ENCODE measurements at places on chromosomes 2 and 18.

DNA sequence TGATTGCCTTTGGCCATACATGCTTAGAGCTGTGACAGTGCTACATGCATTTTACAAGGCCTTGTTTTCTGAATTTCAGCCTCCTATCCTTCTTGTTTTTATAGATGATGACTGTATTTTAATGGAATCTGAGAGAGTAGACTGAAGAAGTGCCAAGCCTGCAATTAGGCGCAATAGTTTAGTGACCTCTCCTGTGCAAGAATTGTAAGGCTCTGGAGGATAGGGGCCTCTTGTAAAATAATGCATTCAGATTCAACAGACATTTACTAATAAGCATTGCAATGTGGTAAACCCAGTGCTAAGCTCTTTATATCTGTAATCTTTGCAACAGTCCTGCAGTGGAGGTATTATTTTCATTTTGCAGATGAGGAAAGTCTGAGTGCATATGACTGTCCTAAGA lies 105.5 kb downstream of the TDRD15 start:
- H3K27ac ChIP-seq, result no peak overlapping the region
- H3K27me3 ChIP-seq, result no peaks in the 10 kb centered on the region
- no peaks in the 10 kb centered on the region for H3K36me3 ChIP-seq
- H3K4me3 ChIP-seq, result no peak overlapping the region
- no peak for DNase-seq

DNA sequence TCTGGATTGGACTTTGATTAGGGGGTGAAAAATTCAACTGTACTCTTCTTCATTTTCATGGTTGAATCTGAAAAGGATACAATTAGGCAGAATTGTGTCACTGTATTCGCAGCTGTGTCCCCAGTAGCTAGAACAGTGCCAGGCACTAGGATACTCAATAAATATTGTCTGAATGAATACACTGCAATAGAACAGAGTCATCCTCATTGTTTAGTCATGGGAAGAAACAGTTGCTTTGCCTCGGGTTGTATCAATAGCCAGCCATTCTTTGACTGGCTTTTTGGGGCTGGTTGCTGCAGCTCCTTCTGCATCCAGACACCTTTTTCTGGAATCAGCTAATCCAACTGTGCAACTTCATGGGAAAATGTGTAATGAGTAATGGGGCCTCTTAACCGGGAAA lies 18.1 kb upstream of the DYNC1I2 start:
- no peaks in the 10 kb centered on the region for H3K36me3 ChIP-seq
- H3K27ac ChIP-seq, result no peak overlapping the region
- H3K27me3 ChIP-seq, result peaks cover 30% of the 10 kb centered on the region
- no peak overlapping the region for H3K4me3 ChIP-seq

- no peaks in the 10 kb centered on the region for H3K36me3 ChIP-seq
- no peak overlapping the region for H3K4me3 ChIP-seq
- H3K4me1 ChIP-seq, result no peaks in the 10 kb centered on the region
- no peaks in the 10 kb centered on the region for H3K27me3 ChIP-seq
- H3K27ac ChIP-seq, result no peak overlapping the region
These were observed 77.4 kb downstream of the ABCA12 start for GRCh38 chr2:215060861-215061536.

DNA sequence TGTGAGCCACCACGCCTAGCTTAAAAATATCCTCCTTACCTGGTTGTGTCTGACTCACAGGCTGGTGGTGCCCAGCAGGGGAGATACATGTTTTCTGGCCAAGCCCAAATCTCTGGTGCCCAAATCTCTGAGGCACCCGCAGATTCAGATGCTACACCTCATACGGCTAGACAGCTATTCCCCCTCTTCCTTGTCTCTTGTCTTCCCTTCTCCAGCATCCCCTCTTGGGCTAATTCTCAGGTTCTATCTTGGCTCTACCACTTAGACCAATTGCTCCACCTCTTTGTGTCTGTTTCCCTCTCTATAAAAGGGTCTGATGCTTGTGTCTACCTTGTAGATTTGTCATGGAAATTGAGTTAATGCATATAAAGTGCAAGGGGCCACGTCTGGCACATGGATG lies 13.4 kb downstream of the LAMA3 start:
- DNase-seq, result no peak
- H3K4me1 ChIP-seq, result no peaks in the 10 kb centered on the region
- no peaks in the 10 kb centered on the region for H3K27me3 ChIP-seq

- H3K36me3 ChIP-seq, result no peaks in the 10 kb centered on the region
- no peak overlapping the region for H3K27ac ChIP-seq
- H3K27me3 ChIP-seq, result no peaks in the 10 kb centered on the region
- no peak for DNase-seq
- H3K4me3 ChIP-seq, result no peak overlapping the region
These were observed 23.4 kb upstream of the UGP2 start for GRCh38 chr2:63818271-63818670.

DNA sequence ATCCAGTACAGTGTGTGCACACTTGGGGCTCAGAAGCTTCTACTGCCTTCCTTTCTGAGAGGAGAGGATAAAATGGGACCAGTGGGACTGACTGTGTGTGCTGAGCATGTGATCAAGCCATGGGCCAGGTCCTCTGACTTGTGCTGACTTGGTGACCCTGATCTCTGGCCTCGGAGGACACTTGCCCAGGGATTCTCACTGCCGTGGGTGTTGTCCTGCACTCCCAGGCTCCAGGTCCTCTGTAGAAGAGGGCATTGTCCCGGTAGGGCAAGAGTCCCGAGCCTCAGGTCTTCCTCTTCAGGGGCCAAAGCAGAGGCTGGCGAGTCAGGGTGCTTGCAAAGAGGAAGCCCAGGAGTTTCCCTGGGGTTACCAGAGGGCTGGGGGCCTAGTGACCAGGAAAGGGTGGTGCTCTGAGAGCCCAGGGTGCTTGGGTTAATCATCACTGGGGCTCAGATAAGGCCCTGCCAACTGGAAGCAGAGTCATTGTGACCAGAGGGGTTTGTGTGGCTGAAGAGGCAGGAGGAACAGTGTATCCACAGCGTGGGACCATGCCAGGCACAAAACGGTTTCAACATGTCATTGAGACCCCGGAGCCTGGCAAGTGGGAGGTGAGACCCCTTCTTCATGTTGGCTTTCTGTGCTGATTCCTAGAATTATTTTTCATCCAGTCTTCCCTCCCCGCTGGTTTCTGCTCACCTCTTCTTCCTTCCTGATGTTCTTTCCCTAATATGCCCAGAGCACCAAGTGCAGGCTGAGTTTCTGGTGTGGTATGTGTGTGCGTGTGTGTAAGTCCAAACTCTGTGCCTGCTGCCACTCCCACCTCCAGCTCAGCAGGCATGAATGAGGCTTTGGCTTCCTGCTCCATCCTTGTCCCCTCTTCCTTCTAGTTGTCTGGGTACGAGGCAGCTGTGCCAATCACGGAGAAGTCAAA lies at the start of gene GCKR:
TSS of gene GCKR (plus strand) at position 483 of the 931 bp plus-strand sequence. CDS start at position 549, 66 bp downstream.
- DNase-seq, result no peak
- H3K4me3 ChIP-seq, result no peak within 1 kb of the TSS
- H3K27ac ChIP-seq, result no peak within 1 kb of the TSS
- no peaks in the 10 kb centered on the region for H3K4me1 ChIP-seq

DNA sequence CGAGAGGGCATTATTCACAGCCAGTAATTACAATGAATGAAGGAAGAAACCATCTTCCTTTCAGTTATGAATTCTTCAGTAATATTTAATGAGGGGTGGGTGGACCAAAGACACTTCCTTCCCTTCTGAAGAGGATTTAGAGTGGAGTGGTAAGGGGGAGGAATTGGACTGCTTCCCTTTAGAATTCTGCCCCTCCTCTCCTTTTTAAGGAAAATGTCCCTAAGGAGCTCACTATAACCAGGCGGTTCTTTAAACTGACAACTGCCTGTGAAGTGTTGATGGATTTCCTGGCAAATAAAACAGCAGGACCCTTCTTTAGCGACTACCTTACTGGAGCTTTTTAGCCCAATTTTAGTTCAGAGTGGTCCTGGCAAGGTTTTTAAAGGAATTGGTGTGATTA lies 86.4 kb downstream of the LIMS1 start:
- H3K4me3 ChIP-seq, result peak overlapping the region; percentile 54
- peaks cover 88% of the 10 kb centered on the region for H3K4me1 ChIP-seq
- DNase-seq, result no peak
- H3K27ac ChIP-seq, result peak overlapping the region; percentile 97

DNA sequence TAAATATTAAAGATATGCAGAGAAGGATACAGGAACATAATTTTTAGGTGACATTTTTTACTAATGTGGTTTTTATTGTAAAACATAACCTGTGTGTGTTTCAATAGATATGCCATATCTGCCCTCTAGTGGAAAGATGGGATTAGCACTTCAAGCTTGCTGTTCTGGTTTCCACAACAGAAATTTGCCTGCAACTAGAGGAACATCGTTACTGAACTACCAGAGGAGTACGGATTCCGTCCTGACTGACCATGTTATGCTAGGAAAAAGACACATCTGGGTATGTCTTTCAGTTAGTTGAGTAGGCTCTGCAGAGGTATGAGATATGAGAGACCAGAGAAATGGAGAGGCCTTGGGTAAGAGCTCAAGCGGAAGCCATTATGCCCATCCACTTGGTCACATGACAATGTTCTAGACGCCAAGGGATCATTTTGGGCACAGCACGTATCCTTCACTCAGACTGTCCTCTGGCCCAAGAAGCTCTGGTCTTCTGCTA lies 104.9 kb downstream of the MBD2 start:
- H3K27me3 ChIP-seq, result no peaks in the 10 kb centered on the region
- no peaks in the 10 kb centered on the region for H3K36me3 ChIP-seq
- H3K4me3 ChIP-seq, result no peak overlapping the region
- no peaks in the 10 kb centered on the region for H3K4me1 ChIP-seq

GRCh38 chr2:100142393-100142792 lies at the start of gene AFF3:
Gene AFF3, minus strand, starts transcription at chr2:100142590. Its CDS starts 38,136 bp downstream, at chr2:100104454.
- H3K4me3 ChIP-seq, result no peak within 1 kb of the TSS
- no peaks in the 10 kb centered on the region for H3K4me1 ChIP-seq
- DNase-seq, result no peak
- no peaks in the 10 kb centered on the region for H3K36me3 ChIP-seq
- 0 out of 2 replicates have a peak, but pooled peaks cover 2% of the 10 kb centered on the region for H3K27me3 ChIP-seq

DNA sequence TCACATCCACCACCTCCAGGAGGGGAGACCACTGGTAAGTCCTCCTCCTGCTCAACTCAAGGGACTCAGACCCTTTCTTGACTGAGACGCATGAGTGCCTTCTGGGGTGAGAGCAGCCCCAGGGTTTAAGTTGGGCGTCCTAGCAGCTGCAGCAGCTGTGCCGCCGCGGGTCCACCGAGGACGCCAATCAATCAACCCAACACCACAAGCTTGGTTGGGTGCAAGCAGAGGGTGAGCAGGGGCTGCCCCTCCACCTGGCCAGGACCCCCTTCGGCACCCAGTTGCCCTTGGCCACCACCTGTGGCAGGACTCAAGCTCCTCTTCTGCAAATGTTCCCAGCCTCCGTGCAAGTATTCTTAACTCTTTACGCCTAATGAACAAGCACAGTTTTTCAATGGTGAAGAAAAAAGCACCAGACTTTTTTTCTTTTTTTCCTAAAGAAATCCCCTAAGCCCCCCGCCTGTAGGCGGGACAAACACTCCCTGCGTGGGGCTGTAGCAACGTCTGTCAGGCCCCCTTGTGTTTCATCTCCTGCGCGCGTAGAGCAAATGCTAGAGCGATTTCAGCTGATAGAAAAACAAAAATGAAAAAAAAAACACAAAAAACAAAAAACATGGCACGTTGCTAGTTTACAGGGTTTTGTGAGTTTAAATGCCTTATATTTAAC lies 197.1 kb downstream of the LOXHD1 start:
- H3K4me1 ChIP-seq, result no peaks in the 10 kb centered on the region
- H3K4me3 ChIP-seq, result no peak overlapping the region
- DNase-seq, result no peak
- no peaks in the 10 kb centered on the region for H3K36me3 ChIP-seq

DNA sequence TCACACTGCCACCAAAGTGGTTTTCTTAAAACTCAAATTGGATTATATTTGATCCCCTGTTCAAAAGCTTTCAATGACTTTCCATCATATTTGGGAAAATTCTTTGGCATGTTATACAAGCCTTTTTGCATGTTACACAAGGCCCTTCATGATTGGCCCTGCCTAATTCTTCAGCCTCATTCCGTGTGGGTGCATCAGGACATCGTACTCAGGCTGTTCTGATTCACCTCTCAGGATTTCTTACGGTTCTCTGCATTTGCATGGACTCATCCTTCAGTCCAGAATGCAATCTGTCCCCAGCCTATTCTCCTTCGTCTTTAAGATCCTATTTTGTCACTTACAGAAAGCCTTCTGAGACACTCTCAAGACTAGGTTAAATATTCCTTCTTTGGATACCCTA lies 107.8 kb downstream of the LYPD1 start:
- no peak overlapping the region for H3K4me3 ChIP-seq
- H3K27ac ChIP-seq, result no peak overlapping the region
- H3K4me1 ChIP-seq, result no peaks in the 10 kb centered on the region
- no peaks in the 10 kb centered on the region for H3K27me3 ChIP-seq
- no peaks in the 10 kb centered on the region for H3K36me3 ChIP-seq

DNA sequence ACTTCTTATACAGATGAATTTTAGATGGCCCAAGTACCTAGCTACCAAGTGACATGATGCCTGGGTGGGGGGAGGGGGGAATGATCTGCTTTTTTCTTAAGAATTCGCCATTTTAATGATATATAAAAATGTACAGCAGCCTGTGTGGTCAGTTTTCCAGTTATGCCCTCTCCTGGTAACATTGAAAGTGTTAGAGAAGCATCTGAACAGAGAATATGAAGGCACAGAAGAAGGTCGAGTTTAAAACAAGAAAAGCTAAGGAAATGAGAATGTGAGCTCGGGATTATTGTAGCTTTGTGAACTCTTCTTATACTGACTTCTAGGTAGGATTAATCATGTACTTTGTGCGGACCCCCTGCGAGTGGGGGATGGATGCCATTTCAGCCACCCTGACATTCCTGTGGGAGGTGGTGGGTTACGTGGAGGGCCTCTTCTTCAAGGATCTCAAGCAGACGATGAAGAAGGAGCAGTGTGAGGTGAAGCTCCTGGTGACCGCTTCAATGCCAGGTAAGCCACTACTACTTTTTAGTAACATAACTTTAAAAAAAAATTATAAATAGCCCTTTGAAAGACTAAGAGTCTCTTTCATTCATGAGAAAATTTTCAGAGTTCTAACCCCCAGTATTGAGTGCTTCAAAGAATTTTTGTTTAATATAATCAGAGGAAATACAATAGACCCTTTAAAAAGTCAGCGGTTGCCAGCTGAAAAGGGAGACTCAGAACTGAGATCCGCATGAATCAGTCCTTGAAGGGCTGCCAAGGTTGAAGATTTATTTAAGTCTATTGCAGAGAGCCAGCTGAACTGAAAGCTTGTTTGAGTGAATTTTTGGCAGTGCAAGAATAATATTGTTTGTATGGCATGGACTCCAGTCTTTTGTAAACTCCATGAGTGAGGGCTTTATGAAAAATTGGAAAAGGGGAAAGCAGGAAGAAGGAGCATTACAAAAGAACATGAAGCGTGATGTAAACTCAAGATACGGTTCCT lies 68.6 kb upstream of the RPE start:
- H3K36me3 ChIP-seq, result no peaks in the 10 kb centered on the region
- no peak for DNase-seq
- no peaks in the 10 kb centered on the region for H3K4me1 ChIP-seq

DNA sequence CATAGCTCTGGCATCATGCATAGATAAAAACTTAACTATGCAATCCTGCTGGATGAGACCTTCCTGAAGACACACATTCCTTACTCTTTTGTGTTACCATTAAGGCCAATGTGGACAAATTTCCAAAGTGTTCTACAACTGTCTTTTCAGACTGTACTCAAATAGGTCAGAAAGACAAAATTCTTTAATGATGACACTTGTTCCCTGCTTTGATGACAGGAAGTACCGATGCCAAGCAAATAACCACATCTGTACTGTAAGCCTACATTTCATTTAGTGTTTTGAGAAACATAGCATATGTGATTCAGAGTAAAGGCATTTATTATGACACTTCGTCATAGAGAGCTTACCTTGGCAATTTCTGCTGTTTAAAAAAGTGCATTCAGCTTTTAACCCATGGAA lies 55.0 kb downstream of the PMAIP1 start:
- DNase-seq, result no peak
- H3K4me3 ChIP-seq, result no peak overlapping the region
- H3K27me3 ChIP-seq, result no peaks in the 10 kb centered on the region
- H3K4me1 ChIP-seq, result no peaks in the 10 kb centered on the region
- no peak overlapping the region for H3K27ac ChIP-seq

Data from Panc1 (cell line).